ENCODE measurements at places on chromosomes 2 and 18.

DNA sequence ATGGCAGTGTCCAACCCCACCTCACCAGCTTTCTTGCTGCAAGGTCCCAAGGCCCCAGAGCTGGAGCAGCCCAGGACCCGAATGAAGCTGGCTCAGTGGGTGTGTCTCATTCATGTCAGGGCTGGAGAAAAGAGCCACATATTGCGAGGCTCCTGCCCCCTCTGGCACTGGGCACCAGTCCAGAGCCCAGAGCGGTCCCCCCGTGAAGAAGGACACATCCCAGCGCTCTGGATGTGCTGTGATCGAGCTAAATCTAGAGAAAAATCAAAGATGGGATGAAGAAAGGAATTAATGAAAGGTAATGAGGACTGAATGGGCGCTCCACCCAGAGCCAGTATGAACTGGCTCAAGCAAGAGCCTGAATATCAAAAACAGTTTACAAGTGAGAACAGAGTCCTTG lies 13.3 kb upstream of the MPV17 start:
- no peak for DNase-seq

DNA sequence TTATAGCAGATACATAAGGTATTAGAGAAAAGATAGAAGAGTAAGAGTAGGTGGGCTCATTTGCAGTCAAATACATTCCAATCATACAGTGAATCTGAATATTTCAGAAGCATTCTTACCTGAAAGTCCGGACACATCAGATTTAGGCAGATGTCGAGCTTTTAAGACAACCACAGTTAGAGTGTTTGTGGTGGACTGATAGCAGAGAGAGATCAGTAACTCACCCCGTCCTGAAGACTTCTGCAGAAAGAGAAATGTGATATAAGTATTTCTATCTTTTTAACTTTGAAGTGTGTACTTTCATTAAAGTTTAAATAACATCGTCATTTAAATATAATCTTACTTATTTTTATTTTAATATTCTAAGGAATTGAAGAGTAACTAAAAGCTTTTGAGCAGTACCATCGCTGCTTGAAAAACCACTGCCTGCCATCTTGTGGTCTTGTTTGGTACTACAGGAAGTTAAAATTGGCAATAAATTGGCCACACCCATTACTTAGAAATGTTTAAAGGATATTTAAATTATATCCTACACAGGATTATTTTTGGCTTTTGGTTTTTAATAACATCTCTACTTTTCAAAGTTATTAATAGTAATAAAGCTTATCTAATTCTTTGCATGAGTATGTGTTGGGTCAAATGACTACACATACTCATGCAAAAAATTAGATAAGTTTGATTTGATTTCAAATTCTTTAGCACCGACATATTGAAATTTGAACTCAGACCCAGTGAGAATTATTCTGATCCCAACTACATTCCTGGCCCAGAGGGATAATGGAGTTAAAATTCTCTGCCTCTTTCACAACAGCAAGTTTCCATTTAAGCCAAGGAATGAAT lies 5.5 kb downstream of the SYT4 start:
- DNase-seq = peak; percentile 18

DNA sequence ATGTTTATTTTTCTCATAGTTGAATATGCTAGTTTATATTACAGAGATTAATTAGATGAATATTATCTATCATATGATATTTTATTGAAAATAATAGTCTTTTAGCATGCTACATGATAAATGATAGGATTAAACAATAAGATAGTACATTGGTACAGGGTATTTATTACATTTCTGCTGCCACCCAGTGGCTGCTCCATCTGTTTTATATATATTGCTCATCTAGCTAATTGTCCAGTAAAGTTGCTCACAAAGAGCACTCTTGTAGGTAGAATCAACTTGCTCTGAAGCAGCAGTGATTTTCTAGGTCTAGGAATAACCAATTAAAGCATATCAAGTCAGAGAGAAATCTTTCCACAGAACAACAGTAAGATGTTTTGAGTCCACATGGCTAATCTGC lies 183.3 kb downstream of the ASXL3 start:
- DNase-seq = no peak

- DNase-seq = no peak
These were observed 26.2 kb downstream of the GPATCH11 start for GRCh38 chr2:37110306-37111212.

- no peak for DNase-seq
These were observed 90.0 kb downstream of the CRACDL start for GRCh38 chr2:98846041-98846440.

DNA sequence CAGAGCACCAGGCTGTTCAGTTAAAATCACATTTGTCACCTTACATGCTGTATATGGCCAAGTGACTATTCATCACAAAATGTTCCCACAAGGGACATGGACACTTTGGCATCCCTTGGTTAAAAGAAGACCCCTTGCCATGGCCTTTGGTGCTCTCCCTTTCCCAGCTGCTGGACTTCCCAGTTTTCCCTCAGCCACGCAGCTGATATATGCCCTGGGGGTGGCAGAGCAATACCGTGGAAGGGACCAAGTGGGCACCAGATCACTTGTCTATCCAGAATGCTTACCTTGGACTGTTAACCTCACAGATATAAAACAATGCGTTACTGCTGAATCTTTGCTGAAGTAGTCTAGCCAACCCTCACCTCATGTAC lies 35.3 kb downstream of the PAIP2B start:
- DNase-seq = no peak

GRCh38 chr18:58639751-58640427 lies 11.0 kb upstream of the ALPK2 start:
- no peak for DNase-seq

GRCh38 chr2:154992826-154993225 lies 294.3 kb downstream of the KCNJ3 start:
- DNase-seq = no peak

- DNase-seq = no peak
These were observed 295 bp upstream of the MTX2 start for GRCh38 chr2:176268976-176269318.

DNA sequence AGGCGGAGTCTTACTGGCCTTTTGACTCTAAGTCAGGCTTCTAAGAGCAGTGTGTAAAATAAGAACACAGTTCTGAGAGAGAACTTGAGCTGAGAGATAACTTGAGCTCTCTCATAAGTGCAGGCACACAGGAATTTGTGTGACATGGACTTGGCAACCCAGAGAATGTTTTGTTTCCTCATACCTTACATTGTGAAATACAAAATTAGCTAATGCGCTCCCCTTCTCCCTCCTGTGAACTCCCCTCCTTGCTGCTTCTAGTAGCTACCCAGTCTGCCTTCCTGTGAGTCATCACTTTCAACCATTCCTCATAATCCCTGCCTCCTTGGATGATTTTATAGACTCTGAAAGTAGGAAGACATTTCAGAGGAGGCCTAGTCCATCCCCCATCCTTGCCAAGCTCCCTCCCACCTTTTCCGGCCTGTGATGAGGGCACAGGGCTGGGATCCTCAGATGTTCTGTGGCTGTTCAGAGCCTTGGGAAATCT lies 22.6 kb downstream of the FER1L5 start:
- peak; percentile 100 for DNase-seq

GRCh38 chr18:48828691-48829442 lies 121.9 kb downstream of the SMAD7 start:
- no peak for DNase-seq

DNA sequence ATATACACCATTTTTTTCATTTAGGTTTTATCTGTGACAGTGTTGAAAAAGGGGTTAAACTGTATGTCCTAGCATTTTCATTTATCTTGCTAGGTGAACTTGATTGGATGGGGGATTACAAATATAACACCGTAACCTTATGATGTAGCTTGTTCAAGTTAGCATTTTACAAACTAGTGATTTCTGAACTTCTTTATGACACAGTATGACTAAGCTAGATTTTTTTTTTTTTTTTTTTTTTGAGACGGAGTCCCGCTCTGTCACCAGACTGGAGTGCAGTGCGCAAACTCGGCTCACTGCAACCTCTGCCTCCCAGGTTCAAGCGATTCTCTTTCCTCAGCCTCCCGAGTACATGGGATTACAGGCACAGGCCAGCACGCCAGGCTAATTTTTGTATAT lies 47.1 kb downstream of the KCMF1 start:
- no peak for DNase-seq

DNA sequence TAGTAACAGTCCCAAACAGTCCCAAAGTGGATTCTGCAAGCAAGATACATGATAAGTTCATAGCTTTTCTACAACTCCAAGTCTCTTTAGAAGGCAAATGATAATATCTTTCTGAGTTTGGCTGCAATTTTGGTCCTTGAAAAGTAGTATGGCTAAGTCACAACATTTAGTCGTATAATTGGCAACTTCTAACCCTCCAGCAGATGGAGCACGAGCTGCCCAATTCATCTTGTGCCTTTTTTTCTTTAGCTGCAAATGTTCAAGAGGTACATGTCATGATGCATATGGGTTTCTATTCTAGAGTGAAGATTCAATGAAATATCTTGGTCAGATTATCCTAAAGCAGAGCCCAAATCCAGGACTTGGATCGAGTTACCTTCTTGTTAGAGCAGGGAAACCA lies 127.0 kb upstream of the KLHL14 start:
- no peak for DNase-seq

DNA sequence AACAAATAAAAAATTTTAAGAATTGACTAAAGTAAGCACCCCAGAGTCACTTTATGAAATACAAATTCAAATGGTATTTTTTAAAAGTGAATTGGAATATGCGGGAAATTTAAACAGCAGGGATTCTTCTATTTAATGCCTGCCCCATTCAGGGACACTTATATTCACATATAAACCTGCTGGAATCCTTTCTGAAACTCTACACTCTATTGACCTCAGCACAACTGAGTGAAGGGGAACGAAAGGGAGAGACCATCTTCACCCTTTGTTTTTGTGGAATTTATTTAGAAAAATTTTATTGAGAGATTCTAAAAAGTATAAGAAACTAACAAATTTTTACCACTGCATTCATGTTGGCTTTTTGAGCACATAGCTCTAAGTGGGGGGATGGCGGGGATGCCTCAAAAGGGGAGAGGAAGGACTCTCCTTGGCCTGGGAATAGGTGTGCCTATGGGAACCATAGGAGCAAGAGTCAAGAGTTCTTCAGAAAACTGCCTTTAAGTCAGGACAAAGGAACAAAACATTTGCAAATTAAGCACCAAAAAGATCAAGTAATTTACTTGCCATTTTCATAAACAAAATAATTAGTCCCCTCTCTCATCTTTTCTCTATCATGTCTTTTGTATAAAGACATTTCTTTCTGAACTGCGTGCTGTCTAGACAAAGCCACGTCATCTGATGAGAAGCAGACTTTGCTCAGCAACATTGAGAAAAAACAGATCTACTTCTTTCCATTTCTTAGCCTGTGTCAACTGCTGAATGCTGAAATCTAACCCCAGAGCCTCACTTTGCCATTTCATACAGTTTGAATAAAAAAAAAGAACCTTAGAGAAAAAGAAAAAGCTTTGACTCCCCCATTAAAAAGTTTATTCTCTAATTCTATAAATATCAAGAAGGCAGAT lies 21.6 kb upstream of the FLACC1 start:
- no peak for DNase-seq

DNA sequence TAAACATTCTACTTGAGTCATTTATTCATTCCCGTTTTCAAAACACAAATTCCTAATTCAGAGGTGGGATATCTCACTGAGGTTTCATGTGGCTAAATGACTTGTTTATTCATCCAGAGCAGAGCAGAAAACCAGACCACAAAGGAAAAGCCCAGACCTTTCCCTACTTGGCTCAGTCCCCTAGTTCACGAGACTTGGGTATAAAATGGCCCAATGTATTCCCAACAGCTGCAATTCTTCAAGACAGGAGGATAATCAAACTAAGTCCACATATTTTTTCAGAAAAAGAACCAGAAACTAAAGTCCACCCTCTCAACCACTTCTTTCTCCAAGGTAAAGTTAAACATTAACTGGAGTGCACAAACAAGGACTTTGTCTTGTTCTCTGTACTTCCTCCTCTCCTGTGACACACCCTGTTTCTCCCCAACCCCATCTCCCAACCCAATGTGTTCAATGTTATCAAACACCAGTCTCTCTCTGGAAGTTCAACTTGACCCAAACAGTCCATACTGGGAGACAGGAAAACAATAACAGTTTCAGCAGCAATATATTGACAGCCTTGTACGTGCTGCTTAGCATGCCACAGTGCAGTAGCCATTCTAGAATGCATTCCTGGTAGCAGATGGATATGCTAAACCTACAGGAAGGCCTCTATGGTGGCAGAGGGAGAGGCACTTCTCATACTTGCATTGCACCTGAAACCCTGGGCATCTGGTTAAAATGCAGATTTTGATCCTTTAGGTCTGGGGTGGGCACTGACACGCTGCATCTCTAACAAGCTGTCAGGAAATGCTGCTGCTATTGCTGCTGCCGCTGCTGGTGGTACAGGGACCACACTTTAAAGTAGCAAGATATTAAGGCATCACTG lies 110.7 kb downstream of the INO80D start:
- DNase-seq = no peak

- DNase-seq = no peak
These were observed 61.0 kb downstream of the CIB4 start for GRCh38 chr2:26580151-26580550.

GRCh38 chr2:9652898-9653479 lies 22.2 kb upstream of the YWHAQ start:
- no peak for DNase-seq

GRCh38 chr2:100887039-100887578 lies 67.2 kb downstream of the NPAS2 start:
- DNase-seq = no peak

- no peak for DNase-seq
These were observed 432.9 kb upstream of the MYT1L start for GRCh38 chr2:2764001-2764355.

DNA sequence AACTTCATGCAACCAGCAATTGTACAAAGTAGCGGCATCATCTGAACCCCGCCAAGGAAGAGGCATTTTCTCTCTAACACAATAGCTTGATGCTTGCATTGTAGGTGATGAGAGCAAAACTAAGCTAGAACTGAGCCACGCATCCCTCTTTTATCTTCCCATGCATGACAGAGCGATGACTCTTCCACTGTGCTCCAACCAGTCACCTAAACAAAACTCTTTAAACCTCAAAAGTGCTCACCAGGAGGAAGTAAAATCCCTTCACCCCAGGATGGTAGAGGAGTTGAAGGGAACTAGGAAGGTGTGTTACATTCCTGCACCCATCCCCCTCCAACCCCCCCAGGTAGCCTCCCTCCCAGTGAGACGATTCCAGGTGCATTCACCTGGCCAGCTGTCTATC lies 59.7 kb upstream of the SALL3 start:
- DNase-seq = no peak
